Naive thymus-derived CD4-positive, alpha-beta T cell (primary cell): ENCODE measurements at places on chromosomes 2 and 18.

DNA sequence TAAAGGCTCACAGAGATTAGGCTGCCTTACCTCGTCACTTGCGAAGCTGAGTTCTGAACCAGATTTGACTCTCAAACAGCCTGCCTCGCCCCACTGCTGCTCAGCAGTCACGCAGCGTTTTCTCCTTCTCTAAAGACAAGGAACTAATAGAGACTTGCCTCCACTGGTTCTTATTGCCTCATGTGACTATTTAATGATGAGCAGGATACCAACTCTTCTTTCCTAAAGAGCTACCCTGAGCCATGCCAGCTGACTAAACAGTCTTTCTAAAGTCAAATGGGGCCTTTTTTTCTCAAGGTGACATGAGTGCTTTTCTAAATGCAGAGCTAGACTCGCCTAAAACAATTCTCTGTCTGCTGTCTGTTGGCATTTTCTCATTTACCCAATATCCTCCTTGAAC is 147.5 kb downstream of the NCKAP5 start:
- no peak overlapping the region for H3K27ac ChIP-seq
- no peaks in the 10 kb centered on the region for H3K27me3 ChIP-seq
- no peak overlapping the region for H3K4me3 ChIP-seq
- H3K4me1 ChIP-seq = no peaks in the 10 kb centered on the region

DNA sequence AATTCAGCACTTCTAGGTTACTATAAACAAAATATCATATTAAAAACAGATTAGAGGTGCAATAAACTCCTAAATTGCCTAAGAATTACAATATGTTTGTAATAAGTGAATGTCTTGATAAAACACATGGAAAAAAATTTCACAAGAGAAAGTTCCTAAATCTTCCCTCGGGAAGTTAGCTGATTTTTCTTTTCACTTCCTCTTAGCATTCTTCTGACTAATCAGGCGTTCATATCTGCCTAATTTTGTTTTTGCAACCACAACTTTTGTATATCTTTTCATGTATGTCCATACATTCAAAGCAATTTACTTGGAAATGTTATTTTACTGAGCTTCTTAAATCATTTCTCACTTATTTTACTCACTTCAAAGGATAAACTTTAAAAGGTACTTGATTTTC is 88.5 kb downstream of the RTTN start:
- no peak for DNase-seq
- H3K4me1 ChIP-seq = no peaks in the 10 kb centered on the region
- H3K27ac ChIP-seq = no peak overlapping the region
- no peaks in the 10 kb centered on the region for H3K27me3 ChIP-seq
- no peak overlapping the region for H3K4me3 ChIP-seq
- no peaks in the 10 kb centered on the region for H3K36me3 ChIP-seq

DNA sequence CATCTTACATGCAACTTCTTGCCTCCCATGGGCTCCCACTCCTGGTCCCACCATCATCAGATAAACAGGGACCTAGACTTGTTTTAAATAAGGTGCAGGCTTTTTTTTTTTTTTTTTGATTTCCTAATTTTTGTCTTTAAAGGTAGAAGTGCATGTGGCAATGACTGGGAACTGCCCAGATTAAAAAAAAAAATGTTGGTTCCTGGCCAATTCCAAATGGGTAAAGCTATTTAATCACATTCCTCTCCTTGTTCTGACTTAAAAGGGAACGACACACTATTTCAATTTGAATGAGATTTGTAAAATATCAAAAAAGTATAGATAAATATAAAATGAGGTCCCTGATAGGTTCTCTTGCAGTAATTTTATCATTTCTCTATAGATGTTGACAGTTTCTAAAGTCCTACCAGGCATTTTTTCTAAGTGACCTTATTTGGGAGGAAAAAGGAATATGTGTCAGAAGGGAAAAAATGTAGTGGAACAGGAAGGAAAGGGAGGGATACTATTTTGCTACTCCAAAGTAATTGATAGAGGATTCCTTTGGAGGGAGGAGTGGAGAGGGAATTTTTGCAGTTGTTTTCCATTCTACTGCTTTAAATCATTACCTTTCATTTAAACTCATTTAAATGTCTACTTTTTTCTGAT is 43.3 kb downstream of the DDX1 start:
- H3K27ac ChIP-seq = no peak overlapping the region
- no peaks in the 10 kb centered on the region for H3K4me1 ChIP-seq
- no peaks in the 10 kb centered on the region for H3K27me3 ChIP-seq
- no peak overlapping the region for H3K4me3 ChIP-seq
- no peak for DNase-seq

DNA sequence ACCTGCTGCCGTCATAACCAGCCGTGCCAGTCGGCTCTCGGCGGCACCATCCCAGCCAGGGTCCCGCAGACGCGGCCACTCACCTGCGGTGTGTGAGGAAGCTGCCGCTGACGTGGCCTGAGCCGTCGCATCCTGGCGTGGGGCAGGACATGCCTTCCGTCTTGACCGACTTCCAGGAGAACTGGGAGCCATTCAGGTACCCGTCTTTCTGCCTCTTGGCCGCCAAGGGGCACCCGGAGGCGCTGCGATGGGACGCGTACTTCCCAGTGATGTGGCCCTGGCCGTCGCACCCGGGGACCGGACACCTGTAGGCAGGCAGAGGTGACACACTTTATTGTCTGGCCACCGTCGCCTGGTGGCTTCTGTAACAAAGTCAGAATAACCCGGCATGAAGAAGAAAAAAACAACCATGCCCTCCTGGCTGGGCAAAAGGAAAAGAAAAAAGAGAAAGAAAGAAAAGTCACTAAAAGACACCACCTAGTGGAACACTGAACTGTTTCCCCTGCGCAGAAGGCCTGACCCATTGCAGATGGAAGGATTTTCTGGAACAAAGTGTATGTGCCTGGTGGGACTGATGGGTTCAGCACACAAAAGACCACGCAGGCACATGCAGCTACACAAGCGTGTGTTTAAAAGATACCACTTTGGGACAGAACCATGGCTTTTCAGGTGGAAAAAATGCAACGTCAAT is 94.9 kb upstream of the PXDN start:
- no peaks in the 10 kb centered on the region for H3K27me3 ChIP-seq
- no peak overlapping the region for H3K27ac ChIP-seq
- no peak overlapping the region for H3K4me3 ChIP-seq
- no peaks in the 10 kb centered on the region for H3K36me3 ChIP-seq
- no peaks in the 10 kb centered on the region for H3K4me1 ChIP-seq

DNA sequence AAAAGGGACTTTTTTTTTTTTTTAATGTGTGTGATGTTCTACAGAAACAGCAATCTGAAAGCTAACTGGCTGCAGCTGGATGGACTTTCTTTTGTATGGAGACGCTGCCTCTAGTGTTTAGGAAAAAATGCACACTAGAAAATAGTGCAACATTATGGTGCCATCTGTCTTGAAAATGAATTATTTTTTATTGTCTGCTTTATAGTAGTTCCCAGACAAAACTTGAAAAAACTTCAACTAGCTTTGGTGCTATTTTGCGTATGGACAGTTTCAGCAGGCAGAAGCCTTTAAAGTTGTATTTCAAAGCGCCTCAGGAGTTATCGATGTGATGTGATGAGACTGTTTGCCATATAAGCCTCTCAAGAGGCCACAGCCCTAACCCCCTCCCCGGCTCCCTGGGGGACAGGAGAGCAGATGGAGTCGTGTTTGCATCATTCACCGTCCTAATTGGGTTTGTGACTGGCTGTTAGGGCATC is 86.9 kb downstream of the LTBP1 start:
- H3K36me3 ChIP-seq = no peaks in the 10 kb centered on the region
- no peak overlapping the region for H3K27ac ChIP-seq
- DNase-seq = no peak
- H3K27me3 ChIP-seq = no peaks in the 10 kb centered on the region

GRCh38 chr2:104049981-104050380 is 803.9 kb upstream of the POU3F3 start:
- H3K27me3 ChIP-seq = no peaks in the 10 kb centered on the region
- no peaks in the 10 kb centered on the region for H3K4me1 ChIP-seq
- DNase-seq = no peak
- H3K27ac ChIP-seq = no peak overlapping the region
- no peaks in the 10 kb centered on the region for H3K36me3 ChIP-seq

DNA sequence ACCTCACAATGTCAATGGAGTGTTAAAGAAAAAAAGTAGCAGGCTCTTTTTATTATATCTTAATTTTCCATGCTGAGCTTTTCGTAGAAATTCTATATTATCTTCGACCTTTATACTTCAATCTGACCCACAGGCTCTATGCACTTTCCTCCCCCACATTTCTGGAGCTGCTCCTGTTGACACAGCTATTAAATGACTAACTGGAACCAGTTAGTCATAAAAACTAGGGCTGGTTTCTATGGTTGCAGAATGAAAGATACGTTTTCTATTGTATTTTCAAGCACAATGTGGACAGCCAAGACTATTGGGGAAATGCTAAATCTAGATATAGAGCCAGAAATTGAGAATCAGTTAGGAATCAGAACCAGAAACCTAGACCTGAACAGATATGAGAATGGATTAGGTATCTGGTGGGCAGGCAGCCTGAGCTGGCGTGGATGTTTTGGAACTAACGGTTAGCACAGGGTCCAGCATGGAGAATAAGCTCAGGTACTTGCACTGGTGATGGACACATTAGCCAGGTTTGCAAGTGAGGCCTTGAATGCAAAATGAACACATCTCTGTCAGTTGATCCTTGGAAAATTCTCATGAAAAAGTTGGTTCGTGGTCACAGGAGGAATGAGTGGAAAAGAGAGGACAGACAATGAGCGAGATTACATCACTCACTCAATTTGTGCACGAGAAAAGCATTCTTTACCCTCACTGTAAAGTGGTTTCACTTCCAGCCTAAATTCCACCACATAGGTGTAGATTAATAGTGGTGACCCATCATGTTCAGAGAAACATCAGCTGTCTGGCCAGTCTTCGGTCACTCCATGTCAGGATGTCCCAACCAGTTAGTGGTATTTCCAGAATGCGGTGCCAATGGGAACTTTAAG is 144.6 kb upstream of the EPHA4 start:
- no peak for DNase-seq
- H3K4me3 ChIP-seq = no peak overlapping the region
- no peak overlapping the region for H3K27ac ChIP-seq
- no peaks in the 10 kb centered on the region for H3K27me3 ChIP-seq

GRCh38 chr2:152347076-152347475 is 12.1 kb downstream of the FMNL2 start:
- no peaks in the 10 kb centered on the region for H3K36me3 ChIP-seq
- H3K4me3 ChIP-seq = no peak overlapping the region
- H3K4me1 ChIP-seq = no peaks in the 10 kb centered on the region
- no peak overlapping the region for H3K27ac ChIP-seq
- H3K27me3 ChIP-seq = no peaks in the 10 kb centered on the region

DNA sequence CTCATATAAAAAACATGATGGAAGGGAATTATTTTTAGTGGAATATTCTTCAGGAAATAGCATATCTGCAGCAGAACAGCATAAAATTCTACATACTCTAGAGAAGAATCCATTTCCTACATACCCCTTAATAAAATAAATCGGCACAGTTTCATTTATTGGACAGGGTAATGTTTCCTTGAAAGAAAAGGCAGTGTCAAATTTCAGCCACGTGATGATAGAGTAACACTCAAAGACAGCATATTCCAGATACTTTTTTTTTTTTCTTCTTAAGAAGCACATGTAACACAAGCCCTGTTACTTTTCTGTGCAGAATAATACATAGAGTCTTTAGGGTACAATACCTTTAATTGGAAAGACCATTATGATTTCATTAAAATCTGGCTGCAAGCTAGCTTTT is 204.4 kb downstream of the SRBD1 start:
- DNase-seq = no peak
- H3K27ac ChIP-seq = no peak overlapping the region
- no peaks in the 10 kb centered on the region for H3K4me1 ChIP-seq
- H3K27me3 ChIP-seq = no peaks in the 10 kb centered on the region
- no peaks in the 10 kb centered on the region for H3K36me3 ChIP-seq

DNA sequence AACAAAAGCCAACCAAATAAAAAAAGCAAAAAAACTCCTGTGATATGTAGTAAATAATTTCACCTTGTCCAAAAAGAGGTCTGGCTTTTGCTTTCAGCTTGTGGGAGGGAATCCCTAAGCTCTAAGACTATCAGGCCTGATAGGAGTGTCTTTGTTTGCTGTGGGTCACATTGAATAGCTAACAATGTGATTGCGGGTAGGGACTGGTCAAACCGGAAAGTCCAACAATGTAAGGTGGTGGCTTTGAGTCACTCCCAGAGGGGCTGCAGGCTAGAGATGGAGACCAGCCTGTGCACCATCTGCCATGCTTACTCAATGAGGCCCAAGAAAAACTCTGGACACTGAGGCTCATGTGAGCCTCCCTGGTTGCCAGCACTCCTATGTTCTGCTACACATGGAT is 192.9 kb downstream of the TFCP2L1 start:
- no peaks in the 10 kb centered on the region for H3K27me3 ChIP-seq
- no peaks in the 10 kb centered on the region for H3K4me1 ChIP-seq
- H3K4me3 ChIP-seq = no peak overlapping the region
- no peak overlapping the region for H3K27ac ChIP-seq
- H3K36me3 ChIP-seq = no peaks in the 10 kb centered on the region

DNA sequence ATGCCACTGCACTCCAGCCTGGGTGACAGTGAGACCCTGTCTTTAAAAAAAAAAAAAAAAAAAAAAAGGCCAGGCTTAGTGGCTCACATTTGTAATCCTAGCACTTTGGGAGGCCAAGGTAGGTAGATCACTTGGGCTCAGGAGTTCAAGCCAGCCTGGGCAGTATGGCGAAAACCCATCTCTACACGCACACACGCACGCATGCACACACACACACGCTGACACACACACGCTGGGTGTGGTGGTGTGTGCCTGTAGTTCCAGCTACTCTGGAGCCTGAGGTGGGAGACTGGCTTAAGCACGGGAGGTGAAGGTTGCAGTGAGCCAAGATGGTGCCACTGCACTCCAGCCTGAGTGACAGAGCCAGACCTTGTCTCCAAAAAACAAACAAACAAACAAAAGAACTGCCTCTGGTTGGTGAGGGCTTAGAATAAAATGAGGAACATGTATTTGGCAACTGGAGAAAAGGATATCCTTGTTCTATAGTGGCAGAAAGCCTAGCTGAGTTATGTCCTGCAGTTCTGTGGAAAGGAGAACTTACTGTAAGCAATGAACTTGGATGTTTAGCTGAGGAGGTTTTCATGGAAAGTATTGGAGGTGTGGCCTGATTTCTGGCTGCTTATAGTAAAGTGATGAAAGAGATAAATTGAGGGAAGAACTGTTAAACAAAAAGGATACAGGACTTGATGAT is 34.0 kb downstream of the HAT1 start:
- no peaks in the 10 kb centered on the region for H3K36me3 ChIP-seq
- no peak overlapping the region for H3K27ac ChIP-seq
- H3K4me3 ChIP-seq = no peak overlapping the region
- peaks cover 6% of the 10 kb centered on the region for H3K4me1 ChIP-seq
- no peak for DNase-seq
- no peaks in the 10 kb centered on the region for H3K27me3 ChIP-seq
